ENCODE measurements at places on chromosomes 12 and 14.

GRCh38 chr12:114743799-114744198 lies 59.8 kb upstream of the TBX3 start:
- DNase-seq: no peak

GRCh38 chr12:120413901-120414695 lies 23.8 kb upstream of the COX6A1 start:
- no peak for DNase-seq

- DNase-seq: no peak
Measured at GRCh38 chr12:2550561-2551411, 244.0 kb upstream of the FKBP4 start.

DNA sequence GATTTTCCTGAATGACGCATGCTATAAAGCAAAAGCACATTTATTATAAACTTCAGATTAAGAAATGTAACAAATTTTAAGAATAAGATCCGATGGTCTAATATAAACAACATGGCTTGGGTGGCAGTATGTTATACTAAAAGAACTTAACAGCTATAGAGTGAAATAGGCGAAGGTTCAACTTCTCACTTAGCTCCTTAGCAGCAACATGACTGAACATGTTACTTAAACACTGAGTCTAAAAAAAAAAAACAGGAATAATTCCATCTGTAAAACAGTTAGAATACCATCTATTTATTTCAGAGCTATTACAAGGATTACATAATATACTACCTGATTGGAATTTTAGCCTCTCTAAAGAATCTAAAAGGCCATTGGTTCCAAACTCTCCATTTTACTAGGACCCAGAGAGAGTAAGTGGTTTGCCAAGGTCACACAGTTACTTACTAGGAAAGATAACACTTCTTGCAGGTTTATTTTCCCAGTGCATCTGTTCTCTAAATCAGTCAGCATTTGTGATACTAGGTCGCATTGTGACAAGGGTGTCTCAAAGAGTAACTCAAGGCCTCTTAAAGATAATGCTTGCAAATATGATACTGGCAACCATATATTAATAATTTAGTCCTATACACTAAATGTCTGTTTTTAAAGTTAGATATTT lies 14.8 kb downstream of the OSBPL8 start:
- no peak for DNase-seq

DNA sequence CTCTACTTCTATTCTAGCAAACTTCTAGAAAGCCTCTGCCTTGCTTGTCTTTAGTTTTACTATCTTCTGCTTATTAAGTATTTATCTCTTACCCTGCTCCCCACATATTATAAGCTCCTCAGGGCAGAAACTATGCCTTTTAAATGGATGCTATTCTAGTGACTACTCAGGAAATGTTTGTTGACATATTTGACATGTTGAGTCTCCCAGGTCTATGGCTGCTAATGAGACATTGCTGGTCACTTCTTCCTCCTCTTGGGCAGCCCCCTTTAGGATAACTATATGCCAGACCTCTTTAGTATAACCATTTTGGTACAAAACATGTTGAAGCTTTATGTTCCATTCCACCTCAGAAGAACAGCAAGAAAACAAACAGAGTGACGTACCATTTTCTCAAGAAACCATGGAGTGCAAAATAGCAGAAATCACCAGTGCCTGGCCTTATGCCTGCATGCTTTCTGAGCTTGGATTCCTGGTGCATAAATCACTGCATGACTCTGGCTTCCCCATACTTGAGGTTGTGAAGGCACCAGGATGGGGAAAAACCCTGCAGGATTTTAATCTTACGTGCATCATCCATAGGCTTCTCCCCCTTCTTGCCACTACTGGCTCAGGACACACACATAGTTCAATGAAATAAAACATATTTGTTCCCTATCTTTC lies 202.6 kb downstream of the TMX1 start:
- DNase-seq: no peak

DNA sequence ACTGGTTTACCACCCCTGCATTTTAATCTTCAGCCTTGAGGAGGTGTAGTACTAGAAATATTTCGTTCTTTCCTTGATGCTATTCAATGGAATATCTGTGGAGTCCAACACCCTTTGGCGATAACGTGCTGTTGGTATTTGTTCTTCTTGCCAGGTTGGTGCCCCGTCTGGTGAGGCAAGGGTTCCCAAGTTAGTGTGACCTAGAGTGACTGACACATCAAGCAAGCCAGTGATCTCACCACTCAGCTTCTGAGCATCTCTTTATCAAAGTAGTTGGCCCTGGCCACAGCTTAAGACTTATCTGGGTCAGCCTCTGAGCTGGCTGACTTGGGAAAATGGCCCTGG lies 60.2 kb downstream of the PLXNC1 start:
- no peak for DNase-seq

DNA sequence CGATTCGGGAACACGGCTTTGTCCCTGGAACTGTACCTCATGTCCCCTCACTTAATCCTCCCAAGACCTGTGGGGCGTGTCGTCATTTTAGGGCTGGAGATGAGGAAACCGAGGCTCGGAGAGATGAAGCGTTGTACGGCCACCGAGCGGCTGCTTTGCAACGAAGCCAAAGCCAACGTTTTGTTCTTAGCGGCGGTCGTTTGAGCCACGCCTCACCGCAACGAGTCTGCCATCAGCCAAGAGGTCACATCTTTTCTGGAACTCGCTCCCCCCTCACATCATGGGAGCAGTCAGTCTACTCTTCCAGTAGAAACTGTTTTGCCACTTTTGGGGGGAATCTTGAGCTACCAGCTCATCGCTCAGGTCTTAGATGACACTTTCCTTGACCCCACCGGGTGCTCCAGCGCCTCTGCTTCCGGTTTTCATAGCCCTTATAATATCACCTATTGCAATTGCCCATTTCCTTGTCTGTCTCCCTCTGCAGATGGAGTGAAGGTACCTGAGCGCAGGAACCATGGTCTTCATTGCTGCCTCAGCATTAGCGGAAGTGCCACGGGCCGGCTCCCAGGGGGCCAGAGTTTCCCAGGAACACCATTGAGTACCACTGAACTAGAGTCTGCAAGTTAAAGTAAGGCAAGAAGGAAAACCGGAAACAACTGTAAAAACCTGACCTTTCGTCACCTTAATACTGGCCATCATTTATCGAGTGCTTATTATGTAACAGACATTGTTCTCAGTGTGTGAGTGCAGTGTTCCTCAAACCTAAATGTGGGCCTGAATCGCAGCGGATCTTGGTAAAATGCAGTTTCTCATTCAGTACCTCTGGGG lies 19.6 kb downstream of the NINJ2 start:
- peak; percentile 18 for DNase-seq

GRCh38 chr12:130347588-130347987 lies 9.9 kb downstream of the PIWIL1 start:
- DNase-seq: no peak
